ENCODE measurements at places on chromosomes 1 and 21.

GRCh38 chr1:51926171-51926812 lies 47.8 kb upstream of the NRDC start:
- no peak for DNase-seq

DNA sequence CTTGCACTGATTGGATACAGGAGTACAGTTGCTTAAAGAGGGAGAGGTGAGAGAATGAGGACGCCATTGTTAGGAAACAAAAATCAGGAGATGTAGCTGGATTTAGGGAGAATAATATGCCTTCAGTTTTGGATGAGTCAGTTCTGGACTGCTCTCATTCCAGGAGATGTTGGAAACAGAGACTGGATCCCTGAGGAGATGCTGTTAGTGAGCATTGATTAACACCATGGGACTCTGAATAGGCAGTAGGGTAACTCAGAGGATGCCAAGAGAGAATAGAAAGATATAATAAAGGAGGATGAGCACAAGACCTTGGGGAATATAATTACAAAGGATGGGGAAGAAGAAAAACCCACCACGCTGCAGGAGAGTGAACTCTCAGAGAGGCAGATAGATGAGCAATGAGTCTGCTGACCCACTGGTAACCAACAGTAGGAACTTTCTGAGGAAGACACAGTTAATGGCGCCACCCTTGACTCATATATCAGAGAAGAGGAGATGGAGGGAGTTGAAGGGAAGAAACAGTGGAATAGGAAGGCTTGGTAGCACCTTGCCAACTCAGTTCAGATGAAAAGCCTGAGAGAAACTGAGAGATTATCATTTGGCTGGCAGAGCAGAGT lies 10.5 kb downstream of the KCNJ15 start:
- no peak for DNase-seq

- DNase-seq, result no peak
Measured at GRCh38 chr1:58943776-58944175, 159.9 kb upstream of the JUN start.

GRCh38 chr1:205504311-205505075 lies at the start of gene CDK18:
Gene CDK18, plus strand, starts transcription at chr1:205504669. Its CDS starts 18,499 bp downstream, at chr1:205523168.
- peak; percentile 91 for DNase-seq

GRCh38 chr1:40872276-40872675 lies 10.1 kb upstream of the CITED4 start:
- DNase-seq, result no peak
